ENCODE measurements at places on chromosomes 1 and 21. TPM values are rescaled to one million over a fixed set of nuclear protein-coding genes. Genes with fewer than 3 reads are reported as not detected.

DNA sequence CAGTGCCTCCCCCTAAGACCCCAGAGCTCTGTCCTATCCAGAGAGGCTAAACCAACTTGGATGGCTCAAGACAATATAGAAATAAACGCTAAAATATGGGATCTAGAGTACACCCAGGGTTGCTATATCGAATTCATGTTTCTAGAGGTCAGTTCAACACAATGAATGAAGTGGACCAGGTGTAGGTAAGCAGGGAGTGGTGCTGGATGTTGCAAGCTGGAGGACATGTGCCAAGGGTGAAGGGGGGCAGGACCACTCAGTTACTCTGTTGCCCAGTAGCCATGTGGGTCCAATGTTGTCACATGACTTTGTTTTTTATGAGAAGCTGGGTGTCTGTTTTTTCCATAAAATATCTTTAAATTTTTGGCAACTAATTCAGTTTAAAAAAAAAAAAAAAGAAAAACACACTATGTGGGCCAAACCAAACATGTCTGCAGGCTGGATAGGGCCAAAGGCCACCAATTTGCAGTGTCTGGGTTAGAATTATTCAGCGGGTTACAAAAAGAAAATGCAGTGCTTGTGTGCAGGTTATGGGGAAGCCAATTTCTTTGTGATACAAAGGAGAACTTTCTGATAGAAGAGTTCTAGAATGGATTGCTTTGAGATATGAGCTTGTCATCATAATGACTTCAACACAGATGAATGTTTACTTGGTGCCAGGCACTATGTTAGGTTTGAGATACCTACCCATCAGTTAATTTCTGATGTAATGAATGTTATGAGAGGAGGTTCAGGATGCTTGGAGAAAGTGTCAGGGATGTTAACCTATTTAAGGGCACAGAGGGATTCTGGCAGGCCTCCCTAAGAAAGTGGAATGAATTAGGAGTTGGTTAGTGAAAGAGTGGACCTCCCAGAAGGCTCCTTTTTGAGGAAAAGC lies 8.9 kb downstream of the CACHD1 start:
- no peak for DNase-seq

DNA sequence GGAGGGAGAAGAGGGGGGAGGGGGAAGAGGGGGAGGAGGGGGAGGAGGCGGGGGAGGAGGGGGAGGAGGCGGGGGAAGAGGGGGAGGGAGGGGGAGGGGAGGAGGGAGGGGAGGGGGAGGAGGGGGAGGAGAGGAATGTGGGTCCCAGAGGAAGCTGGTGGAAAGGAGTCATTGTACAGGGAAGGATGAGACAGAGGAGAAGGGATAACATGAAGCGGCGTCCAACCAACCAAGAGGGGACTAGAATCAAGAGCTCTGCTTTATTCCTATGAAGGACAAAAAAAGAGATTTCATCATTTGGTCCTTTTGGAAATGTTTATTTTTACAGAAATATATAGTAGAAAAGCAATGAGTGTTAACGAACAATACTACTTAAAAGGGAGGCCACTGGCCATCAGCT lies 24.5 kb downstream of the COA6 start:
- DNase-seq = no peak

- no peak for DNase-seq
These were observed 175.6 kb upstream of the DAB1 start for GRCh38 chr1:57599236-57599994.

The ZYG11A gene
- 4.2 TPM for total RNA-seq

GRCh38 chr1:7485086-7485780 lies 285.9 kb upstream of the VAMP3 start:
- no peak for DNase-seq

- no peak for DNase-seq
These were observed 22.8 kb downstream of the INSL5 start for GRCh38 chr1:66778266-66778665.

GRCh38 chr21:16370186-16370585 lies 640.4 kb downstream of the USP25 start:
- DNase-seq = no peak

- DNase-seq = no peak
These were observed 465.3 kb upstream of the PTBP2 start for GRCh38 chr1:96256130-96256790.

GRCh38 chr1:114102136-114102535 lies 51.5 kb downstream of the SYT6 start:
- no peak for DNase-seq

DNA sequence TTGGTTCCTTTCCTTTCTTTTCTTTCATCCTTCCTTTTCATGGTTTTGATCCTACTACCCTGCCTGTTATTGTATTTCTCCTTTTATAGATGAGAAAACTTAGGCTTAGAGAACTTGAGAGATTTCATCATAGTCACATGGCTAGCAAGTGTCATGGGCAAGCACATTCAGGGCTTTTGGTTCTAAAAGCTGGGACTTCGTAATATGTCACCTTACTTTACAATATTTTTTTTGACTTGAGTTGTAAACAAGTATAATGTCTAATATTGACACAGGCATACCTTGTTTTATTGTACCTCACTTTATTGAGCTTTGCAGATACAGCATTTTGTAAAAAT lies 70.7 kb downstream of the MTR start:
- no peak for DNase-seq

GRCh38 chr1:172375211-172375631 lies 45.3 kb upstream of the C1orf105 start:
- DNase-seq = no peak

DNA sequence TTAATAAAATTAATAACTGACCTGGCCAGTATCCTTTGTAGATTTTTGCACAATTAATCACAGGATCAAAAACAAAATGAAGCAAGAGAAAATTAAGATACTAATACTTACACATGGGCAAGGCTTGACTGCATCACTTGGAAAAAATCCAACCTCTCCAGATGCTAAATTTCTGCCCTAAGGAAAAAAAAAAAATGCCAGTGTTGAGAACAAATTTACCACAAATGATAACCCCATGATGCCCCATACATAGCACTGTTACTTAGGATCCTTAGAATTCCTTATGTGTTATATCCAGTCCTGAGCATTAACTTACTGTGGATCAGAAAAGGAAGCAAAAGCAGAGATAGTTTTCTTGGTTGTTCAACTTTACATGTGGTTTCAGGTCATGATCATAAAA lies 347.5 kb downstream of the VAV3 start:
- no peak for DNase-seq

DNA sequence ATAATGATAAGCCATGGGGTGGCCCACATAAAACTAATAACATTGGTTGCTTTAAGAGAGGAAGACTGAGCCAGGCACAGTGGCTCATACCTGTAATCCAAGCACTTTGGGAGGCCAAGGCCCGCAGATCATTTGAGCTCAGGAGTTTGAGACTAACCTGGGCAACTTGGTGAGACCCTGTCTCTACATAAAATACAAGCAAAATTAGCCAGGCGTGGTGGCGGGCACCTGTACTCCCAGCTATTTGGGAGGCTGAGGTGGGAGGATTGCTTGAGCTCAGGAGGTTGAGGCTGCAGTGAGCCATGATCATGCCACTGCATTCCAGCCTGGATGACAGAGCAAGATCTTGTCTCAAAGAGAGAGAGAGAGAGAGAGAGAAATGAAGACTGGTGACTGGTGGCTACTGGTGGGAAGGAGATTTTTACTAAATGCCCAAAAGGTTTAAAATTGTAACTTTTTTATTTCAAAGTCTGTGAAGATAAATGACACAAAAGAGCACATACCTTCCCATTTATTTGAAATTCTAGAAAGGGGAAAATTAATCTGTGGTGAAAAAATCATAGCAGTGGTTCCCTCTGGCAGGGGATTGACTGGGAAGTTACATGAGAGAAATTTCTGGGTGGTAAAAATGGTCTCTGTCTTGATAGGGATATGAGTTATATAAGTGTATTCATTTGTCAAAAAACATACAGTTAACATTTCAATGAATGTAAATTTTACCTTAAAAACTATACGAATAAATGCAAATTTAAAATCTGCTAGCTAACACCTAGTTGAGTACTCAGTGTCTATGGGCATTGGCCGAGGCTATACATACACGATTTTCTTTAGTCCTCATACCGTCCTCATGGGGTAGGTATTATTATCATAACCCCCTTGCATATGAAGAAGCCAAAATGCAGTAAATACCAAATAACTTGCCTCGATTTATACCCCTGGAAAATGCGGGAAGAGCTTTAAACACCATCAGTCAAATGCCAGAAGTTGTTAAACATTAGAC lies 2.2 kb upstream of the NBPF1 start:
- no peak for DNase-seq

- DNase-seq = no peak
These were observed 363.7 kb downstream of the NEGR1 start for GRCh38 chr1:71918630-71919029.

DNA sequence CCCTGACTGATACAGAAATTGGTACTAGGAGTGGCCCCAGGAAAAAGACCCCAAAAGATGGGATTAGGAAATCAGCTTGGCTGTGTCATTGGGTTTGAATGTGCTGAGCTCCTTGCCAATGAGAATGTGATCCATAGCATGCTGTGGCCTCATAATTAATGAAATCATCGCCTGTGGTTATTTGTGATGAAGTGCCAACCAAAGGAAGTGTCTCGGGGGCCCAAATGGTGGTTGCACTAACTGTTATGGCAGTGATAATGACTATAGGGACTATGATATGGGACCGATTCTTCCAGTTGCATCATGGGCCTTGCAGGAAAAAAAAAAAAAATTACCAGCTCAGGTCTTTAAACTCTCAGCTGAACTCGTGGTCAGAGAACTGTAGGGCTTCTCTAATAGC lies 15.4 kb upstream of the ZDHHC18 start:
- no peak for DNase-seq

DNA sequence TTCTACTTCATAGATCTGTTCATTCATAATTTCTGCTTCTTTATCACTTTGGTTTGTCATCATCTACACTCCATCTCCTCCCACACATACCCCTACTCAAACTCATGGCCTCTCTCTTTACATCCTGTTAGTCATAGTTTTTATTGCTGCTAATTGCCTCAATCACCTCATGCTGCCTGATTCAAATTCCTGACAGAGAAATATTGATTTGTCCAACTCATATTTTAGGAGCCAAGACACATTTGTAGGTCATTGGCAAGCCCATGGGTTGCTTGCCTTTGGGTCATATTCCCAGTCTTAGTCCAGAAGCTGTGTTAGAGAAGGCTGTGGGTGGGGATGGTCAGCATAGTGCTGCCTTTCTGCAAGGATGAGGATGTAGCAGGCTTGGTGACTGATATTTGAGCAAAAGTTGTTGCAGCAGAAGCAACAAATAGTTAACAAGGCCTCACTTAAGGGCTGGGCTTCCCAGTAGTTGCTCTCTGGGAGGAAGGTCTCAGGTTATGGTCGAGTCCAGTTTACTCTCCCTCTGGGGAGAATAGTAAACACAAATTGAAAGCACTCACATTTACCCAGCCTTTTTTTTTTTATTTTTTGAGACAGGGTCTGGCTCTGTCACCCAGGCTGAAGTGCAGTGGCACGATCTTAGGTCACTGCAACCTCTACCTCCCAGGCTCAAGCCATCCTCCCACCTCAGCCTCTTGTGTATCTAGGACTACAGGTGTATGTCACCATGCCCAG lies 22.4 kb upstream of the EPS15 start:
- no peak for DNase-seq

GRCh38 chr1:91513160-91513559 lies 12.5 kb downstream of the CDC7 start:
- DNase-seq = no peak

GRCh38 chr1:84060781-84061180 lies 61.8 kb upstream of the TTLL7 start:
- no peak for DNase-seq

The SPATA45 gene
- not detected for total RNA-seq

The TXLNA gene
- 63.9 TPM for total RNA-seq

DNA sequence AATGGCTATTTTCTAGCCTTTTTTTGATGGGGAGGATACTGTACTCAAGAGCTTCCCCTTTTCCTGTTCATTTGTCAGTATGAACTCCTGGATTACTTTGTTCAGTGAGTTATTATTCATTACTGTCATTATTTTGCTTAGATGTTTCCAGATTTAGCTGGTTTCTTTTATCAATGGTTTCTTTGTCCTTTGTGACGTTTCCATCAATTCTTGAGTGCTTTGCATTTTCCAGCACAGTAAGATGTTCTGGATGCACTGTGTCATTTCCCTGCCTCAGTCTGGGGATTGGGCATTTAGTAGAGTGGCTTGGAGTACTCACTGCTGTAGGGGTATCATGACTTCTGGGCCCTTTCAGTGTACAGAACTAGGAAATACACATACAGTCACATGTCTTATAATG lies 34.2 kb downstream of the MRPS6 start:
- no peak for DNase-seq

The YTHDF2 gene
- 43.8 TPM for total RNA-seq

All from Caki2 (cell line).